ENCODE measurements at places on chromosomes 7 and 10.

- no peak for DNase-seq
These were observed 40.4 kb downstream of the AUTS2 start for GRCh38 chr7:69638674-69639073.

DNA sequence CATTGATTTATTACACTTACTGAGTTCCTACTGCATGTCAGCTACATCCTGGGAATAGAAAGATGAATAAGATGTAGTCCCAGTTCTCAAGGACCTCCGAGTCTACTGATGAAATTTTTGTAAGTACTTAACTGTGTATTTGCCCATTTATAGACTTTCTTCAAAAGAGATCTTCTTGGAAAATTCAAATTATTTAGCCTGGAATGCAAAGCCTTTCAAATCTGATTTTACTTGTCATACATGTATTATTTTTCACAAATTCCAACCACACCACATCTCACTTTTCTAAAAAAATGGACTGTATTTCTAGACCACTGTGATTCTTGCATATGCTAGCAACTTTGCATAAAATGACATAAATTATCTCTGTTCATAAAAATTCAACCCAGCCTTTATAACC, 581.3 kb downstream of the ATRNL1 start:
- DNase-seq: no peak

GRCh38 chr10:76415554-76415953, 984.1 kb downstream of the LRMDA start:
- no peak for DNase-seq

GRCh38 chr10:25294032-25294926, 119.5 kb downstream of the GPR158 start:
- DNase-seq: no peak

- no peak for DNase-seq
These were observed 62.7 kb upstream of the STK17A start for GRCh38 chr7:43520201-43520600.

- DNase-seq: no peak
These were observed 55.7 kb downstream of the CELF2 start for GRCh38 chr10:11073410-11073809.

DNA sequence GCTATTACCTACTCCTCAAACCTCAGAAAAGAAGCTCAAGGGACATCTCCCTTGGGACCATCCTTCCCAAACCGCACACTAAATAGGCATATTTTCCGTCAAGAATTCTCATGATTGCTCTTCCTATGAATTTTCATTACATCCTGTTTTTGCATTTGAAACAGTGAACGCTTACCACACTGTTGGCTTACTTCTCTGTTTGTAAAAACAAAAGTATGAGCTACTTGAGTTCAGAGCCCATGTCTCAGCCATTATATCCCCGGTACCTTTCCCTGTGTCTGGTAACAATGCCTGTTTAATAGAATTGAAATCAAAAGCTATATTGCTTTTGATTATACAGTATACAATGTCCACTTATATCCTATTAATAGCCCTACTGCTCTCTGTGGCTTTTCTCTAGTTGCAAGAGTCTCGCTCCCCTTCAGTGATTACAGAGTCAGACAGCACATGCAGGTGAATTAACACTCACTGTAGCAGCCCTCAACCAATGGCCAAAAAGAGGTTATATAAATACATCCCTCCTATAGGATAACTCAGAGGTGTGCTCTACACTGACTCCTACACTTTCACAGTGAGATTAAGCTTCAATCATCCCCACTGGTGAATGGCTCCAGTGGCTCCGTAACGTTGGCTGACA, 264.4 kb downstream of the SORCS1 start:
- no peak for DNase-seq

- no peak for DNase-seq
These were observed 863 bp downstream of the ST8SIA6 start for GRCh38 chr10:17453373-17454091.

DNA sequence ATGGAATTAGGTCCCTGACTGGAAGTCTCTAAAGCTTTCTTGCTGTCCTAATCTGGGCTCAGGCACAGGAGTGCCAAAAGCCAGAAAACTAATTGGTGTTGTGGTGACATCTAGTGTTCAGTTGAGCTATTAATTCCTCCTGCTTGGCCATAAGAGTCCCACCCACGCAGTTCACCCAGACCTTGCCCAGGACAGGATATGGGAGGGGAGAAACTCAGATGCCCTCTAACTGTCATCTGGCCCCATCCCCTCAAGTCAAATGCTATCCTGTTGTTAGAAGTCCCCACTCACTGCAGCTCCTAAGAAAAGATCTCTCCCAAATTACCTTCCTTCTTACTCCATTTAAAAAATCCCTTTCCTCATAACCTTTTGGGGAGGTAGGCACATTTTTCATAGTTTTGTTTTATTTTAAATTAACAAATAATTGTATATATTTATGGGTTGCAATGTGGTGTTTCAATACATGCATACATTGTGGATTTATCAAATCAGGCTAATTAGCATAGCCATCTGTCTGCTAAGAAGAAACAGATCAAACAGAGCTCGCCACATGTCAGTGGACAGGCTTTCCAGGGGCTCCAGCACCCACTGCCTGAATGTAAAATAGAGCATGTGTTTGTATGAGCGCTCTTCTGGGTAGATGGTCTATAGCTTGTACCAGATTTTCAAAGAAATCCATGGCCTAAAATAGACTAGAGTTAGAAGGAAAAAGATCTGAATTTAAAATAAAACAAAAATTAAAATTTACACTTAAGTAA, 84.0 kb downstream of the GSAP start:
- peak; percentile 74 for DNase-seq

DNA sequence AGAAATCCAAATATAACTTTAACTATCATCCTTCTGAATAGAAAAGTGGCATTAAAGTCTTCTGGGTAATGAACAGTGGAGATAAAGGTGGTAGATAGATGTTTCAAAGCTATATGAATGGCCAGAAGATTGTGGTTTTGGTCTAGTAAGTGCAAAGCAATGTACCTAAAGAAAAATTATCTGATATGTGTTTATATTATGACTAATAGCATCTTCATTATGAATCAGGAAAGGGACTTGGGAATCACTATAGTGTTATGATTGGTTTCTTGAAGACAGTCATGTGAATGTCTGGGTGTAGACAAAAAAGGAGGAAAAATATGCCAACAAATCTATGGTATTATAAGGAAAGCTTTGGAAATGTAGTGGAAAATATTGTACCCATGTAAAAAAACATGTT, 3.0 kb downstream of the ZNF518A start:
- no peak for DNase-seq

DNA sequence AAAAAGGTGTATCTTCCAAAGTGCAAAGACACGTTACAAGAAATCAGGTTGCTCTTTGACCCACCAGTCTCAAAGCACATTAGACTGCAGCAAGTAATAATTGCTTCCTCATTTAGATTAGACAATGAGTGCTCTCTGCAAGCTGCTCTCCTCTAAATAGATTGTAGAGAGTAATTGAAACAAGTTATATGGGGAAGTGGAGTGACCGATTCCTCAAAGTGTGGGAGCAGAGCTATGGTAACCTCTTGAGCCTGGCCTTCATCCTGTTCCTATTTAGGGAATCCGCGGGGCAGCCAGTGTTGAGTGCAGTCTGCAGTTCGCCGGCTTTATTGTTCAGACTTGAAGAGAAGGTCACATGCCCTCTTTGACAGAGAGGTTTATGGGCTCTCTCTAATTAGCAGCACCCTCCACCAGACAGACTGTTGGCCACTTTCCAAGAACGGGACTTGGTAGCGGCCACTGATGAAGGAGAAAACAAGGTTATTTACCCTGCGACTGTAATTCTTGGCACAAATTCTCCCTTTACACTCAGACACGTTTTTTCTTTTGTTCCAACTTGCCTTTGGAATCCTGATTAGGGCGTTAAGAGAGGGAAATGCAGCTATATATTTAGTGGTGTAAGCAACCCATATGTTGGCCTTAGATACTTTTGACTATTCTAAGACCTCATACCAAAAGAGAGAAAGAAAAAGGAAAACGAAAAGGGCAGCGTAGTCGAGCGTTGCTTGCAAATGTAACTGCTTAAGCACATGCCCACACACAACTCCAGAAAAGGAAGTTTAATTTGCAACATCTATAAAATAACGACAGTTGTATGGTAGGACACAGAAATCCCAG, 107.5 kb downstream of the REEP3 start:
- DNase-seq: peak; percentile 99

- DNase-seq: no peak
These were observed 68.3 kb downstream of the HIPK2 start for GRCh38 chr7:139709485-139709884.

DNA sequence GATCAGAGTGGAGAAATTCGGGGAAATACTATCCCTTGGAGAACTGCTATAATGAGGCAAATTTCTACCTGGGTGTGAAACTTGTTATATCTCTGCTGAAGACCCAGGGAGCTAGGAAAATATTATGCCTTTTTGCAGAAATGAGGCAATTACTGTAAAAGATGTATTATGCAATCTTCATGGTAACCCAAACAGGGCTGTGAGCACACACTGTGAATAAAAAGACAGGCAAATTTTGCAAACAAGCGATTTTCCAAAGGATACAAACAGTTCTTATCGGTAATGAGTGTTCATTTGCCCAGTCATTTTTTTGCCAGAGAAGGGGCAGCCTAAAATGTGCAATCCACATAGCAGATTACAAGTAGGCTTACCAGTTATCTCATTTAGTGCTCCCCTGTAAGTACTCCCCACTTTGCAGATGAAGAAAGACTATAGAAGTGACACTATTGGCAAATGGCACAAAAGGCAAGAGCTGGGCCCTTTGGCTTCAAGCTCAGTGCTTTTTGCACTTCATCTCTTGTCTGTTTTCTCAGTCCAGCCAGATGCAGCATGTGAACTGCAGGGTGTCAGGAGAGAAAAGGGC, 205.8 kb downstream of the HECW1 start:
- no peak for DNase-seq

DNA sequence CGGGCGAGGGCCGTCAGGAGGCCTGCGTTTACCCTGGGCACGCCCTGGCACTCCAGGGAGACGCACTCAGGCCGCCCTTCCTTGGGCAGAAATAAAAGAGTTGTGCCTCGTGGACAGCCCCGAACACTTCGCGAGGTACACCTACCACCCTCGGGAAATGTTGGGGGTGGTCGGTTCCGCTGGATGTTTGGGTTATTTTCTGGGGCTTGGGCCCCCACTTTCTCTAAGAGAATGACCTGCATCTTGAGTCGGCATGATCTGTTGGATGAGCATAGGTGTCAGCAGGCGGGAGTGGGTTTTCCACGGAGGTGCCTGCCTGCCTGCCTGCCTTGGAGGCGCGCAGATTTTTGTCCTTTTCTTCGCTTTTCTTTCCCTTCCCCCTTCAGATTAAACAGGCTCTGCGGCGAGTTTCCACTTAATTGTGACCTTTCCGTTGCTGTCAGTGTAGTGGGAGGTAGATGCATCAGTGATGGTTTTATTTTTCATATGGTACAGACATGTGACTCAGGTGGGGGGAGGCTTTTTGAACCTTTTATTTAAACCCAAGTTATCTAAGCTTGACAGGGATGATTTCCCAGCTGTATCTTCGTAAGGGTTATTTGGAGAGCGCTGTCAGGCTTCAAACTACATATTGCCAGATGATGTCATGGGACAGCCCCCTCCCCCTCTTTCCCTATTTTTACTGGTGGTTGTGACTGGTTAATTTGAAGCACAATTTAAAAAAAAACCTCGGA, 661 bp downstream of the HECTD2 start:
- no peak for DNase-seq

GRCh38 chr7:50534690-50535290, 30.4 kb downstream of the DDC start:
- DNase-seq: no peak

- DNase-seq: no peak
These were observed 47.3 kb upstream of the TECTB start for GRCh38 chr10:112235920-112236319.

DNA sequence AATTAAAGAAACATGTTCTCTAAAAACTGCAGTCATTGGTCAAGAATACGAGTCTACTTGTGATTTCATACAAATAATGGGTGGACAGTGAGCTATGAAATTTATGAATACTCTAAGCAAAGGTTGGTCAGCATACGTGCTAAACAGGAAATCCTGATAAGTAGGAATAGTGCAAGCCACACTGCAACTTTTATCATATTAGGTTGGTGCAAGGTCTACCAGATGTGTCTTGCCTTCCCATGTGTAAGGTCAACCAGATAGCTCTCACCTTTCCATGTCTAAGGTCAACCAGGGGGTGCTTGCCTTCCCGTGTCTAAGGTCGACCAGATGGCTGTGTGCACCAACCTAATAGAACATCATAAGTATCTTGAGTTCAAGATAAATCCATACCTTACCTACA, 2.0 kb upstream of the ITGB1 start:
- DNase-seq: no peak

- no peak for DNase-seq
These were observed 1244.8 kb upstream of the SORCS1 start for GRCh38 chr10:108409306-108409705.

GRCh38 chr7:5677538-5678294, 103.7 kb downstream of the RNF216 start:
- peak; percentile 41 for DNase-seq

DNA sequence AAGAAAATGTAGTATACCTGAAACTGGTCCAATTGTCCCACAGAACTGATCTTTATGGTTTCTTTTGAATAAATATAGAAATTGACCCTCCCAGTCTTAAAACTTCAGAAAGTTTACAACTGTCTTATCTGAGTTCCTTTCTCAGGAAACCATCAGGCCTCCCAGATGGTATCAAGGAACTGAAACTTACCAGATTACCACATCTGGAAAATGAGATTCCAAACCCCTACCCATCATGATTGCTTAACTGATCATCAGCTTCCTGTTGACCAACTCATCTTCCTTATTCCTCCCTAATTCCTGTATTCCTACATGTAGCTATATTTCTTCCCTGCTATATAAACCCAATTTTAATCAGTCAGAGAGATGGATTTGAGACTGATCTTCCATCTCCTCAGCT, 5.5 kb downstream of the VWDE start:
- no peak for DNase-seq

GRCh38 chr10:49644035-49644646, 30.3 kb downstream of the CHAT start:
- no peak for DNase-seq

GRCh38 chr10:31804352-31804810, 124.2 kb downstream of the ARHGAP12 start:
- DNase-seq: no peak

- no peak for DNase-seq
These were observed 551.0 kb upstream of the ZWINT start for GRCh38 chr10:56912043-56912442.

- DNase-seq: peak; percentile 2
These were observed 51.2 kb downstream of the ANLN start for GRCh38 chr7:36440880-36441279.

GRCh38 chr7:135898226-135898625, 78.9 kb downstream of the MTPN start:
- DNase-seq: no peak

DNA sequence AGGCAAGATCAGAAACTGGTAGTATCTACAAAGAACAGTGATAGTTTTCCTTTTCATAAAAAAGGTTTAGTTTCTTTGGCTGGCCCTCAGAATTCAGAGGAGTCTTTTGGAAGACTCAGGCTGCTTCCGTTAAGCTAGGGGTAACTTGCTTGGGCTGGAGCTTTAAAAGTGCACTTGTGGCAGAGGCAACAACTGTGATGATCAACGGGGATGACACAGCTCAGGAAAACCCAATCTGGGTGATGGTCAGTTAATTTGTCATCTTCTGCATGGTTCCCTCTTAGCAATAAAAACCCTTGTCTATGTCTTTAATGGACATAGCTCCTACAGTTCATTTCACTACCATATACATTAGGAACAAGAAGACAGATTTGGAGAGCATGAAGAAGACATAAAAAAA, 46.7 kb downstream of the SGMS1 start:
- no peak for DNase-seq

Data from COR-L47 (cell line).